ENCODE measurements at places on chromosomes 5 and 9.

DNA sequence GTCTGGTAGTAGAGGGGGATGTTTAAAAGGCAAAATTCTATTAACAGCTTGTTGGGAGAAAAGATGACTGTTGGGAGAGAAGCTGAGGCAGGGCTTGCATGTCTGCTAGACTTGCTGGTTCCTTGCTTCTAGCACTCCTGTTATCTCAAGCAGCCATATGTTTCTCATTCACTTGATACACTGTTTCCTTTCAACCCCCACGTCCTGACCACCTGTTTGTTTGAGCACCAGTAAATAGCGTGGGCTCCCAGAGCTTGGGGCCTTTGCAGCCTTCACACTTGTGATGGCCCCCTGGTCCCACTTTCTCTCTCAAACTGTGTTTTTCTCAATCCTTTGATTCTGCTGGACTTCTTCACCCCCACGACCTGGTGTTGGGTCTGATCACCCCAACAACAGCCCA lies 111.7 kb upstream of the TMEM161B start:
- no peak for DNase-seq

DNA sequence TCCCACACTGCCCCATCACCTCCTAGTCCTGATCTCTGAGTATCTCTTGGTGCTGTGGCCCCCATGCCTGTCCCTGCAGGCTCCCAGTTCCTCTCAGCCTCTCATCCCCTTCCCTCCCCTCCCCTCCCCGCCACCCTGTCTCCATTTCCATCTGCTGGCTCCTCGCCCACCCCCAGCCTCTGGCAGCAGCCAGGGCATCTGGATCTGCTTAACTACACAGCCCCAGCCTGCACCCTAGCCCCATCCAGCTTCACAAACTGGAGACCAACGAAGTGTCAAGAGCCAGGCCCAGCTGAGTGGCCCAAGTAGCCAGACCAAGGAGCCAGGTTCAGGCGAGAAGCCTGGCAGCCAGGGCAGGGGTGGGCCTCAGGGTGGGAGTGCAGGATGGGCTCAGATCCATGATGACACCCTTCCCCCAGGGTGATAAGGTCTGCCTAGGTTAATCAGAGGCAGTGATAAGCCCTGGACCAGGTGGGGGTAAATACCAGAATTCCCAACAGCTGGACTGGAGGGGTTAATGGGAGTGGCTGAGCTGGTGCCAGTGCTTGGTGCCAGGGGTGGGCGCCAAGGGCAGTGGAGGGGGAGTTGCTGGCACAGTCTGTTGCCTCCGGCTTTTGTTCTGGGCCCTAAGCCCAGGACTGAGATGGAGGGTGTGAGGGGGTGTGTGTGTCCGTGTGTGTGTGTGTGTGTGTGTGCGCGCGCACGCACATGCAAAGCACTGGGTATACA lies 2.5 kb downstream of the IL11RA start:
- DNase-seq: no peak

GRCh38 chr5:58262226-58262625 lies 197.7 kb downstream of the PLK2 start:
- DNase-seq: no peak

DNA sequence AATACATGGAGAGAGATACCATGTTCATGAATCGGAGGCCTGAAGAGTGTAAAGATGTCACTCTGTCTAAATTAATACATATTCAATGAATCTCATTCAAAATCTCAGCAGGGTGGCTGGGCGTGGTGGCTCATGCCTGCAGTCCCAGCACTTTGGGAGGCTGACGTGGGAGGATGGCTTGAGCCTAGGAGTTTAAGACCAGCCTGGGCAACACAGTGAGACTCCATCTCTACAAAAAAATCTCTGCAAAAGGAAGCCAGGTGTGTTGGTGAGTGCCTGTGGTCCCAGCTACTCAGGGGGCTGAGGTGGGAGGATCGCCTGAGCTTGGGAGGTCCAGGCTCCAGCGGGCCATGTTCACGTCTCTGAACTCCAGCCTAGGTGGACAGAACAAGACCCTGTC lies 49.7 kb downstream of the COL23A1 start:
- no peak for DNase-seq

DNA sequence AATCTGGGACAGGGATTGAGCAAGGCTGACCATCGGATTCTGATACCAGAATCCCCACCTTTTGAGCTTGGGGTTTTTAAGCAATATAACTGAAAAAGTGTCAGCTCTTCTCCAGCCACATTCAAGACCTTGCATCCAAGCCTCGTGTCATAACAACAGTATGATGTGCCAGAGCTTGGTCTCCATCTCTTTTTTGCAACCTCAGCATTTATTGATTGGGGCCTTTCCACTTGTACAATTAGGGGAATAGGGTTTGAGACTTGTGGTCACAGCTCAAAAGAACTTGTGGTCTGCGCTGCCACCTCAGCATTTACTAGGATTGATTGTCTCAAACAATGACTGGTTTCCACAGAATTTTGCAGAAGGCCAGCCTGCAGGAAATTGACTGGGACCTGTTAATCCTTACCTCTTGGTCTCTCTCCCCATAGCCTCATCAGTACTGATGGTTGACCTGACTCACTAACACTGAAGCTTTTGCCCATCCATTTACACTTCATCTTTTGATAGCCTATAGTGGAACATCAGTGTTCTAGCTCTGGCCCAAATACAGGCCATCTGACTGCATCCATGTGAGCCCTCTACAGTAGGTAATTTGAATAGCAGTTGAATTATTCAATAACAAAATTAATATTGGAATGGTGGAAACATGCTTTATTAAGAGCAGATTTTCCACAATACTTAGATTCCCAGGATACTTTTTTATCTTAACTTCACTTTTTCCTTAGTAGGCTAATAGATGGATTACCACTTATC lies 381.6 kb upstream of the PRR16 start:
- DNase-seq: no peak

DNA sequence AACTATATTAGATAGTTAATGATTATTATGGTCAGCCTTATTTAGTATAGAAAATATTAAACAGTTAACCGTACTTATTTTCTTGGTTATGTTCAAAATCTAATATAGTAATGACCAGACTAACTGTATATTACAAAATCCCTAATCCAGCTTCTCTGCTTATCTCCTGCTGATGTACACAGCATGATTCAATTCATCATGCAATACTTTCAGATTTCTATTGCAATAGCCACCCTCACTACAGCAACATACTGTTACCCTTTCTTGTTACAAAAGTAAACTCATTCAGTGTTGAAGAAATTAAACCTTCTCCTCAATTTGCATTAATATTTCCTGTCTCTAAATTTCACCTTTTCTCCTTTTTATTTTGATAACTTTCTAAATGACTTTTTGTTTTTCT lies 1375.0 kb upstream of the NUDT12 start:
- no peak for DNase-seq

GRCh38 chr9:130745829-130746228 lies 52.2 kb downstream of the EXOSC2 start:
- DNase-seq: no peak

GRCh38 chr9:31715250-31715649 lies 669.2 kb upstream of the ACO1 start:
- DNase-seq: no peak

DNA sequence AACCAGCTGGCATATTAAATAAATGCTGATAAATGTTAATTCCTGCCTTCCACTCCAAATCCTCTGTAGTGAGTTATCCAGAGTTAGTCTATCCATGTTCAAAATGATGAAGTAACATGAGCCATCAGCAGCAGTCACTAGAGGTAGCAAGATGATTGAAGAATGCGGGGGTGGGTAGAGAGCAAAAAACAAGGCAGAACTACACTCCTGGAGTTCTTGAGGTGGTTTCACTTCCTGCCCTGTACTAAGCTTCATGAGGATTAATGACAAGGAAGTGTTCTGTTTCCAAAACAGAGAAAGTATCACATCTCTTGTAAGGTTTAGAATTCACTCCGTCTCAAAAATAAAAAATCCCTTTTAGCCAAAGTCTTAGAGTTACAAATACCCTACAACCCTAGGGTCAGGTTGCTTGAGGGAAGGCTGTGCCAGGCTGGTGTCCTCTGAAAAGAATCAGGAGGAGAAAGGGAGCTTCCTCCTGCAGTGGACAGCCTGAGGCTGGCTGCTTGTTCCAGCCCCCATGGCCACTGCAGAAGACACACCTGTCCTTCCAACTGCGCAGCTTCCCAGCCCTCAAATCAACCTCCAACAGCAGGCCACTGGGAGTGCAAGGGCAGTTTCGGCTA lies 180.2 kb downstream of the DENND1A start:
- DNase-seq: no peak

- no peak for DNase-seq
These were observed 26.3 kb upstream of the GABRP start for GRCh38 chr5:170757182-170757601.

- no peak for DNase-seq
These were observed 140.1 kb upstream of the PALM2AKAP2 start for GRCh38 chr9:109639674-109640579.

DNA sequence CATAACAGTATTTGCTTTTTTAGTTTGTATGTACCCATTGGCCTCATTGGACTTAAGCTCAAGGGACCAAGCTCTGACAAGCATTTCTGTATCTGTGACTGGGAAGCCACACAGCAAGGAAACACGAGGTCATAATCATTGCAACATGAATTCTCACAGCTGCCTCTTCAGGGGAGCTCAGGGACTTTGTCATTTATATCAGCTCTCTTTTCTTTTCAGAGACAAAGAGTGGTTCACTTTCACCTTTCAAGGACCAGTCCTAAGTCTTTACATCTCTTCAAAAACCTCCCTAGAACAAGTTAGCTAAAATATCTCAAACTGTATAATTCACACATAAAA lies 58.6 kb downstream of the ADAMTS12 start:
- DNase-seq: no peak

DNA sequence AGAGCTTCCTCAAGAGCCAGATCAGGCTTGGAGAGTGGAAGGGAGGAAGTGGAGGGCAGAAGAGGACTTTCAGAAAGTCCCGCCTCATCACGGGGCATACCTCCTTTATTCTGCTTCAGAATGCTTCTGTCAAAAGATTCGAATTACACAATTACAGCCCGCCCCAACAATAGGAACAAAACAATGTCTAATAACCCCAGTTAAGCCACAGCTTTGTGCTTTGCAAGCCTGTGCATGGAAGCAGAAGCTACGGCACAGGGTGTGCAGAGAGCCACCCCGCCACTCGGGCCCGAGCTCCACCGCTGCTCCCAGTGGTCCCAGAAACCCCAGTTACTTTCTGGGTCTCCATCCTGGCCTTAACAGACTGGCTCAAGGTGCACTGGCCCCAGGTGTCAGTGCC lies 23.5 kb downstream of the HNRNPH1 start:
- DNase-seq: no peak

DNA sequence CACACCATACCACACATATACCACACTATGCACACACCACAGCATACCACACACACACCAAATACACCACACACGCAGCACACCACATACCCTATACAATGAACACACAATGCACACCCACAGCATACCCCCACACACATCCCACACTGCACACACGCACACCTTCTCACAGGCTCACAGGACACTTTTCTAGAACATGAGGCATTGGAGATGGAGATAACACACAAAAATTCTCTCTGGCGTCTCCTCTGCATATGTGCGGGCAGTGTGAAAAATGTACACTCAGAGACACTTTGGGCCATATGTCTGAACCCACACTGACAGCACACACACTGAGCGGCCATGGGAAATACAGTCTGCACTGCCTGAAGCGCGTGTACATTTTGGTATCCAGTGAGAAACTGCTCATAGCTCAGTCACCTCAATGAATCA lies 278.1 kb downstream of the GADD45G start:
- DNase-seq: no peak

- DNase-seq: no peak
These were observed 12.1 kb upstream of the PSD2 start for GRCh38 chr5:139783436-139783965.

DNA sequence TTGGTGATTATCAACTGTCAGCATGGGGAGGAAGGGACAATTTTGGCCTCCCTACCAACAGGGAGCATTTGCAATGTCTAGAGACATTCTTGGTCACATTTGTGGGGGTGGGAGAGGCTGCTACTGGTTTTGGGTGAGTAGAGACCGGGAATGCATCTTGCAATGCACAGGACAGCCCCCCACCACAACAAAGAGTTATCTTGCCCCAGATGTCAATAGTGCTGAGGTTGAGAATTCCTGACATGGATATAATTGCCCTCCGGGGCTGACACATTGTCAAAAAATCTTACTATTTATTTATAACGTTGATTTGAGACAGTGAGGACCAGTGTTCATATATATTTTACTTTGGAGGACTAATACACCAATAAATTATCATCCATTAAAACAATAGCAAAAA lies 316.1 kb downstream of the PSAT1 start:
- DNase-seq: no peak

DNA sequence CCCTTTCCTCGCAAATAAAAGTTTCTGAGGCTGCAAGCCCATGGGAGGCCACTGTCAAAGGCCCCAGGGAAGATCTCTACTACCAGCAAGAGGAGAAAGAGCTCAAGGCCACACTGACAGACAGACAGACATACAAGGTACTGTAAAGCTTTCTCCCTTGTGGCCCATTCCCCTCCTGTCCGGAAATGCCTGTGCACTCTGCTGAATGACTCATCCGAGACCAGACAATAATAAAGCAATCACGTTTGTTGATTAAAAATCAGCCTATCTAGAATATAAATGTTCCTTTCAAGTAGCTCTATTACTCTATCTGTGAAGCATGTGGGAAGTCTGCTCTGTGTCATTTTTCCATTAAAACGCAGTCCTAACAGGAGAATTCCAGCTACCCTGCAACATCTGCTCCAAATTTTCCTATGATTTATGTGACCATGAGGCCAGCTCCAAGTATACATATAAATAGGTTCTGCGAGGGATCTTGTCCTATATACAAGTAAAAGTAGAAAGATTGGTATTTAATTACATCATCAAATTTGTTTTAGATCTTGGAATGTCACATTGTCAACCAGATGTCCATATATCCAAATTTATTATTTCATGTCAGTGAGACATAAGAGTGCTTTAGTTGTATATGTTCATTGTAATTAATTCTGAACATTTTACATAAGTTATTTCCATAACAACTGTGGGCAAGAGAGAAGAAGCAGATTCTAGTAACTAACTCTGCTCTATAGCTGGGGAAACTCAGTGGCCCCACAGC lies 34.7 kb upstream of the TGFBI start:
- DNase-seq: no peak

DNA sequence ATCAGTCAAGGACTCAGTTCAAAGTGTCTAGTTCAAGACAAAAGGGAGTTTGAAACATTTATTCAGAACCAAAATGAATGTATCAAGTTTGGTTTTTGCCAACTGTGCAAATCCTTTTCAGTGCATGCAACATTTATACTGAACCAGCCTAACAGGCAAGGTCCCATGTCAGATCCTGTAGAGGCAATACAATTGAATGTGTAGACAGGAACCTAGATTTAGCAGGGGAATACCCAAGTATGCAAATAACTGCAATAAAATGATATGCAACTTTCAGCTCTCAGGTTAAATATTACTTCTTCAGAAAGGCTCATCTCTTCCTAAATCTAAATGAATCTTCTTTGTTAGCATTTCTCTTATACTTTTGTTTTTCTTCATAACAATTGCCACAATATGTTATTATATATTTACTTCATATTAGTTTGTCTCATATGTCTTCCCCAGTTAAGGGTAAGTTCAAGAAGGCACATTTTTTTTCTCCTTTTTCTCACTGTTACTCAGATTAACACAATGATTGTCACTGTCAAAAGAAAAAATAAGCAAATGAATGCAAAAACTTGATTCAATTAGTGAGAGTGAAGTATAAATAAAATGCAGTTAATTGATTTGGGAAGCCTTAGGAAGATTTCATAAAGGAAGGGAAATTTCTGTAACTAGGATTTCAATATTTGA lies 163.9 kb upstream of the RASA1 start:
- DNase-seq: no peak

Measured in activated naive CD4-positive, alpha-beta T cell treated with anti-CD3 and anti-CD28 coated beads, Interleukin-2, amount 50 U/mL, for 72 hours (primary cell).